Hematopoietic multipotent progenitor cell treated with erythropoietin and hydrocortisone succinate and interleukin-3 and kit ligand, for 17 days (in vitro differentiated cells): ENCODE measurements at places on chromosomes 13 and 19.

- no peak for DNase-seq
These were observed at the start of gene FSD1 for GRCh38 chr19:4304538-4305256. TSS of gene FSD1 (plus strand) at chr19:4304598. CDS start at chr19:4304747, 149 bp downstream.

DNA sequence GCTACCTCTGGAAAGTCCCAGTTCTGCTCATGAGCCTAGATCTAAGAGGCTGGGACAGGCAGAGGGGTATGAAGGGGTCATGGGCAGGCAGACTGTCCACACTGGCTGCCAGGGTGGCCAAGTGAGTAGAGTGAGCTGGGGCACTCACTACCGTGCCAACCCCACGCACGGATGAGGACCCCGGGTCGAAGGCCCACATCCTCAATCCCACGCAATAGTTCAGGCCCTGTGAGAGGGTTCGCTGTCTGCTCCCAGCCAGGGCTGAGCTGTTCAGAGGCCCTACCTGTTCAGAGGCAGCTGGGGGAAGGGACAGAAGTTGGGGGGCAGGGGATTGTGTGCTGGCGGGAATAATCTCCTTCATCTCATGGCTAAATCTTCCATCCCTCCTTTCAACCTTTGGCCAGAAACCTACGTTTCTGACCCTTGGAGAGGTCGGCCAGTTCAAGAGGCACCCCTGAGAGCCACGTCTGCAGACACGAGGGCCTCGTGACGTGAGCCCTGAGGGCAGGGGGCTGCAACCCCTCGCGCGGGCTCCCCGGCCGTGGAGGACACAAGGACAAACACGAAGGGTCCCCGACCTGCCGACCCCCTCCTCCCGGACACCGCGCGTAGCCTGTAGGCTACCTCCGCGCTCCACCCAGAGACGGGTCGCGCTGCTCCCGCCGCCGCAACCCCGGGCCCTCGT, 1.0 kb upstream of the RPS5 start:
- DNase-seq = no peak

GRCh38 chr13:34752283-34752960, 189.6 kb upstream of the NBEA start:
- DNase-seq = no peak

- no peak for DNase-seq
These were observed 1198.2 kb upstream of the PCDH9 start for GRCh38 chr13:68428292-68428691.

DNA sequence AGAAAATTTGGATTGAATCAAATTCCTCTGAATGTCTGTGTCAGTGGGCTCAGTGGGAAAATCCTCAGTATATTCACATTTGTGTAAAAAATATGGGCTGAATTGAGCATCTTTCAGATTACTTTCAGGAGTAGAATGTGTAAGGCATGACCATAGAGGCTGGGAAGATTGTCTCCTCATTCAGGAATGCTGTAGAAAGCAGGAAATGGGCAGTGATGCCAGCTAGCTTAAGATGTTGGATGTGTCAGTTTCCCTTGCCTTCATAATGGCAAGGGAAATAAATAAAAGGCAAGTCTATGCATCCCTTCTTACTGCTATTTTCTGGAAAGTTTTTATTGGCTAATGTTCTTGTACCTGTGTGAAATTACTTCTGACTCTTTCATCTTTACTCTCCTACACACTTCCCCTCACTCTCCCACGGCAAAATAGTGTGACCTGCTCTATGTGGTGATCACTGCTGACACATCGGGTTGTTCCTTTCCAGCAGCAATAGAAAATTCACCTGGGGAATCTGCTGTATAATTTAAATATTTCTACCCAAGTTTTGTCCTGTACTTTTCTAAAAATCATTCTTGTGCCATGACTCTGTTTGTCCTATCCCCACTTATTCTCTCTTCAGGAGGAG, 103.2 kb downstream of the LMO7 start:
- DNase-seq = no peak

DNA sequence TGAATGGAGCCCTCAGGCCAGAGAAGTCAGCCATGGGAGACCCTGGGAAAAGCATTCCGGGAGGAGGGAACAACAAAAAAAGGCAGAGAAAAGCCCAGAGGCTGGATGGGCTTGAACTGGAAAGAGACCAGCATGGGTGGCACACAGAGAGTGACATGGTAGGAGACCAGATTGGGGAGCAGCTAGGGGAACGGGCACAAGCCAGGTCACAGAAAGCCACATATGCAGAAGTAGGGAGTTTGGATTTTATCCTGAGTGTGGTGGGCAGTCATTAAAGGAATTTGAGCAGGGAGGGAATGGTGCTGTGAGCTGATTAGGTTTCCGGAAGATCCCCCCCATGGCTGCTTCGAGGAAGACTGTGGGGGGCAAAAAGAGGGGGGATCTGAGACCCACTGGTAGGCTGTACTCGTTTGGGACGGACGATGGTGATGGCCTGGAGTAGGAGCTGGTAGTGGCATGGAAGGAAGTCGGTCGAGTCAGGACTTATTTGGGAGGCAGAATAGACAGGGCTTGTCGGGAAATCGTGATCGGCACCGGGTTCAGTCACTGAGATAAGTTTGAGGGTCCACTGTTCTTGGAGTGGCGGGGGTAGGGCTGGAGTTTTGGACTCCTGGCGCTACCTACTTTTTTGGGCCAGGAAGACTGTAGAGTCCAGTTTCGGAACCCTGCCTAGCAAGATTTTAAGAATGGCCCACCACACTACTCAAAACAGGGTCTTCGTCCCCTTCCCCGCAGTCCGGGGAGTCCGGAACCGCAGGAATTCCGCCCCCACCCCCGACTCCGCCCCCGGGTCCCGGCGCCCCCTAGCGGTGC, 949 bp downstream of the SERTAD1 start:
- DNase-seq = no peak

- no peak for DNase-seq
These were observed 95.9 kb downstream of the AKAP11 start for GRCh38 chr13:42367831-42368230.

GRCh38 chr19:46131485-46132143, 7.1 kb upstream of the IGFL3 start:
- no peak for DNase-seq

GRCh38 chr13:59743195-59743594, 420.5 kb downstream of the DIAPH3 start:
- no peak for DNase-seq

- DNase-seq = no peak
These were observed 246.0 kb downstream of the NALCN start for GRCh38 chr13:101170306-101170705.

DNA sequence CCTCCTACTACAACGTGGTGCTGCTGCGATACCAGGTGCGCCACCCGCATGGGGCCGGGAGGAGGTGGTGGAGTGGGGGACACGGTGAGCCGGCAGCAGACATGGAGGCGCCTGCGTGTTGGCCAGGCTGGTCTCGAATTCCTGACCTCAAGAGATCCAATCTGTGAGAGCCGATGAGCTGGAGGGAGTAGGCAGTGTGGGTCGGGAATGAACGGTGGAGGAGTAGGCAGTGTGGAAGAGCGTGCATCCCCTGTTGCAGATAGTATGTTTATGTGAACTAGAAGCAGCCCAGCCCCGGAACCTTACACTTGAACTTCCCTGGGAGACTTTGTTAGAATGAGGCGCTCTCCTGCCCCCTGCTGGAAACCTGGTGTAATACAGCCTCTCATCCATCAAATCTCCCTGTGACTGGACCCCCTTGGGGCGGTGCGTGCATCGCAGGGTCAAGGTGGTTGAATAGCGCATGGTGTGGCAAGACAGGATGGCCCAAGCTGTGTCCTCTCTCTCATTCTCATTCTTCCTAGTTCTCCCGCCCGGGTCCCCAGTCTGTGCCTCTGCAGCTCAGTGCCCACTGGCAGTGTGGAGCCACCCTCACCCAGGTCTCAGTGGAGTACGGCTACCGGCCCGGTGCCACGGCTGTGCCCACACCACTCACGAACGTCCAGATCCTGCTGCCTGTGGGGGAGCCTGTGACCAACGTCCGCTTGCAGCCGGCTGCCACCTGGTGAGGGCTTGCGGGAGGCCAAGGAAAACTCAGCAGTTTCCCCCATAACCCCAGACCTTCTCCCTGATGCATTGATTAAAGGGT, 10.5 kb upstream of the B3GNT3 start:
- peak; percentile 66 for DNase-seq

- no peak for DNase-seq
These were observed 184.7 kb downstream of the LACC1 start for GRCh38 chr13:44064357-44064756.

DNA sequence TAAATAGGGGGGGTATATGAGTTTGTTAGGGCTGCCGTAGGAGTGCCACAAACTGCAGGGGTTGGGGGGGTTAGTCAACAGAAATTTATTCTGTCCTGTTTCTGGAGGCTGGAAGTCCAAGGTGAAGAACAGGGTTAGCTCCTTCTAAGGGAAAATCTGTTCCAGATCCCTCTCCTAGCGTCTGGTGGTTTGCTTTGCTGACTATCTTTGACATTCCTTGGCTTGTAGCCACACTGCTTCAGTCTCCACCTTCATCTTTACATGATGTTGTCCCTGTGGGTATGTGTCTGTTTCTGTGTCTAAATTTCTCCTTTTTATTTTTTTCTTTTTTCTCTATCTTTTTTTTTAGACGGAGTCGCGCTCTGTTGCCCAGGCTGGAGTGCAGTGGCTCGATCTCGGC, 8.1 kb upstream of the ICAM1 start:
- DNase-seq = no peak

DNA sequence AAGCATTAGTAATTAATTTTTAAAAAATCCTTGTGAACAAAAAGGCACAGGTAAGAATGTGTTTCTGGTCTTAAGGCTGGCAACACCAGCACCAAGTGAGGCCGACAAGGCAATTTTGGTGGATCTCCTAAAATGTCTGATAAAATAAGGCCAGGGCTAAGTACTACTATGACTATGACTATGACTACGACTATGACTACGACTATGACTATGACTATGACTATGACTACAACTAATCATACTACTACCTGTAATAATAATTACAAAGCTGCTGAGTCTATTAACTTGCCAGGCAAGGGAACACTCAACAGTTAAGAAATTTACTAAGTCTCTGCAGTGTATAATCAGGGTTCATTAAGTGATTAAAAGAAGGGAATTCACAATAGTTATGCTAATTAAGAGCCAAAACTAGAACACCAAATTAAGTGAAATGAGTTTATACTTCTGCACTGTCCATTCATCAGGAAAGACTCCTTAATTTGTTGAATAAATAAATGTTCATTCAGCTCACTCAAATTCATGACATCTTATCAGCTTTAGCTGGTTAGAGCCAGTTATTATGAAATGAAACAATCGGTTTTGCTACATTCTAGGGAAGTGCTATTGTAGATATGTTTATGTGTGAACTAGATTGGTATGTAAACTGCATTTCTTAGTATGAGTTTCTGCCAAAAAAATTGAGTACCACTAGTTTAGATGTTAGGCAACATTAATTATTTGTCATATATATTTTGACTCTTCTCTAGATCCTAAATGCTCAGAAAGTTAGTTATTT, 1626.2 kb upstream of the PCDH20 start:
- no peak for DNase-seq
